ENCODE measurements at places on chromosomes 16 and 17.
A peak's percentile ranks its signal among the peaks of the same experiment; 100 is the strongest.

GRCh38 chr17:42333053-42333452 is 44.8 kb downstream of the STAT5A start:
- no peak for DNase-seq

DNA sequence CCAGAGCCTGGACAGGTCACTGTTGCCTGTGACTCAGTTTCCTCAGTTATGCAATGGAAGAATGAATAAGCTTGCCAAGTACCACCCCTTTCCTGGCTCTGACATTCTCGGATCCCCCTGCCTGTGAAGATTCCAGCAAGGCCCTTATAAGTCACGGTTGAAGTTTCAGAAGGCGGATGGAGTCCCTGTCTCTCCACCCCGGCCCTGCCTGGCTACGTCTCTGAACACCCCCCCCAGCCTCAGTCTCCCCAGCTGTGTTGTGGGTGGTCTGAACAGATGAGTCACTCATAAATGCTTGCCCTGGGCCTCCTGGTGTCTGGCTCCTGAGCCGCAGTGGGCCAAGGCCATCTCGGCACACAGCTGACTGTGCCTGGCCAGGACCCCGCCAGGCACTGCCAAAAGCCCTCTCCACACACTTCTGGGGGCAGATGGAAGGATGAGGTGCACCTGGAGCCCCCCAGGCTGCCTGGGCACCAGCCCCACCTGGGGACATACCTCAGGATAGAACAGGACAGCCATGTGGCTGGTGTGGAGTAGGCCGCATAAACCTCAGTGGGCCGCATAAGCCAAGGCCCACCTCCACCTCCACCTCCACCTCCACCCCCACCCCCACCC is 15.4 kb downstream of the VASN start:
- DNase-seq: no peak

DNA sequence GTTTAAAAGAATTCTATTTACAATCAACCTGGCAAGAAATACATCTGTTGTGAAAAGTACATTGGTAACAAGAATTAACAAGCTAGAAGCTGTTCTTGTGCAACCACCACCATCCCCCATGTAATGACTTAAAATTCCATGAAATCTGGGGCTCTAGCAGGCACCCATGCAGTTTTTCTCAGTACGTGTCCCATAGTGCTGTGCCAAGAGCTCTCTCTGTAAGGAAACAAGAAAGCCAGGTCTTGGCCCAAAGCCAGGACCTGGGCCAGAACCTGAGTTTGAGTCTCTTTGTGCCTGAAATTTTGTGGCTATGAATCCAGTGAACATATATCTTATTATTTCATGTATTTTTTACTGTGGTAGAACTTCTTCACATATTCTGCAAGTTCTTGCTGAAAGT is 46.6 kb downstream of the NUP93 start:
- no peak for DNase-seq

- DNase-seq: no peak
These were observed 91.9 kb downstream of the RPTOR start for GRCh38 chr17:80636361-80637018.

DNA sequence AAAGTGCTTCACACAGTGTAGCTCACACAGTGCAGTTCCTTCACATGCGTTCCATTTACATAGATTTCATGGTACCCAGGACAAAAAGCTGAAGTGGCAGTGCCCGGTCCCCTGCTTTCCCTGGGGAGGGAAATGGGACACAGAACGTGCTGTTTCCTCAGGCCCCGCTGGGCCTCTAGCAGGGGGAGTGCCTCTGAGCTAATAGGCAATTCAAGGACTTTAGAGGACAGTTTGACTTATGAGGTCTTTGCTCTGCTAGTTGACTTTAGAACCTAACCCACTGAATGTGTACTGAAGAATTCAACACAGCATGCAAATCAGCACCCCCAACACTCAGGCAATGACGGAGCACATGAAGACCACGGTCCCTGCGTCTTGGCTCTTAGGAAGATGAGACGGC is 6.8 kb downstream of the CDIP1 start:
- no peak for DNase-seq

DNA sequence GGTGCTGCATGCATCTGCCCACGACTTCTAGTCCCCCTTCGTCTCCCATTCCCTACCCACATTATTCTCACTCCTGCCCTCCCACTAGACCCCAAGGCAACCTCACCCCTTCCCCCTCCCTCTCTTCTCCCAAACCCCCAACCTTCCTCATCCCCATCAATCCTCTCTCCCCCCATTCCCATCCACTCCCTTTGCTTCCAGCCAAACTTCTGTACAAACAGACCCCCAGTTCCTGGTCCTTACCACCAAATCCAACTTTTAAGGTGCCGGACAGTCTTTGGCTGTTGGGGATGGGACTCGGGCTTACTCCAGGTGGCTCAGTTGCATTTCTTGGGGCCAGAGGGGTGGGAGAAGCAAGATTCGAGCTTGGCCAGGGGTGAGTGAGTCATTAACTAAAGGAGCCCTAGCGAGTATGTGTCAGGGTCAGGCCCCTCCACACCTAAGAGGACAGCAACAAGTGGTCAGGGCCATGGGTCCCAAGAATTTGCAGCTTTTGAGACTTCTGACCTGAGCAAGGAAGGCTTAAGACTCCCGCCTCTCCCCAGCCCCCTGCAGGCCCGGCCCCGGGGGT is at the start of gene SLC38A8:
Gene SLC38A8, minus strand, starts transcription at position 488 of the 571 bp plus-strand sequence. CDS start 638 bp downstream, outside the sequence.
- no peak for DNase-seq

DNA sequence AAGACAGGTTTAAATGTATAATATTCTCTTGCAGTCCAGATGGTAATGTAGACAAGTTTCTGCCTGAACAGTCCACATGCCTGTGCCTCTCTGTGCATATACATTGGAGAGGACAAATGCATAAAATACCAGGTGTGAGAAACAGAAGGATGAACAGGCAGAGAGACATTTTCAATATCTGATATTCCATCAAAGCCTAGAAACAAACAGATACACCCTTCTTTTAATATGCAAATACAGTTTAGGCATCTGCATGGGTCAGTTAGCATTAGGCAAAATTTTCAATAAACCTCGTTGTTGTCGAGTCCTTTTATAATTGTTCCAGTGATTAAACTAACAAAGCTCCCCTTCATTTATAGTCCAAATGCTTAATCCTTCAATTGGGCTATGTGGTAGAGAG is 897 bp downstream of the OMG start:
- no peak for DNase-seq

- DNase-seq: no peak
These were observed 288.6 kb upstream of the ELAC2 start for GRCh38 chr17:13306310-13306962.

DNA sequence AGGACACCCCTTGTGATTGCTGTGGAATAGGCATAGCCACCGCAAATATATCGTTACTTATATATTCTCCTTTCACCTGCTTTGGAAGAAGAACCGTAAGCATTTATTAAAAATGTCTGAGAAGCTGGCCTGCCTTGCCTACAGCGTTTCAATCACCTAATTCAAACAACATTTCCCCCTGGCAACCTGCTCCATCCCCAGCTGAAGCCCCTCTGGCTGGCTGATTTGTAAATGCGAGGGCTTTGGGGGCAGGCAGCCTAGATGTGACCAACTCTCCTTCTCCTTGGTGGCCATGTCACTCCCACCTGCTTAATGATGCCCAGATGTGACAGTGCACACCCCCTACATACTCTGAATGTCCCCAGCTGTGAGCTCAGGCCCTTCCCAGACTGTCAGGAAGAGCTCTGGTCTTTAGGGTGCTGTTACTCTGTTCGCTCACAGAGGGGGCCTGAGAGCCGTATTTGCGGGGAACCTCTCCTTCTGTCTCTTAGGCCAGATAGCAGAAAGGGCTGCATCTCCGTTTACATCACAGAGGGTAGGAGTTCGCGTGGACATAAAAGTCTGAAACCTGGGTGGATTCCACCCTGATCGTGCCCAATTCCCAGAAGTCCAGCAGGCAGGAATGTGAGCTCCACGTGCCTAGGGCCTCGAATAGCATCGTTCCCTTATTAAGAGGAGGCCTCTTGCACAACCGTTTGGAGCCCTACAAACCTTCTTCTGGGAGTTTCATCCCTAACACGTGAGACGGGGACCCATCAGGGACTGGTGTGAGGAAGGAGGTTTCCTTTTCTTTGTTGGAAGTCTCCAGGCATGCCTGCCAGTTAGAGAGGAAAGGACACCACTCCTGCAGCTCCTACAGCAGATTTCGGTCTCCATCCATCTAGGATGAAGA is 2.4 kb upstream of the SDK2 start:
- no peak for DNase-seq

DNA sequence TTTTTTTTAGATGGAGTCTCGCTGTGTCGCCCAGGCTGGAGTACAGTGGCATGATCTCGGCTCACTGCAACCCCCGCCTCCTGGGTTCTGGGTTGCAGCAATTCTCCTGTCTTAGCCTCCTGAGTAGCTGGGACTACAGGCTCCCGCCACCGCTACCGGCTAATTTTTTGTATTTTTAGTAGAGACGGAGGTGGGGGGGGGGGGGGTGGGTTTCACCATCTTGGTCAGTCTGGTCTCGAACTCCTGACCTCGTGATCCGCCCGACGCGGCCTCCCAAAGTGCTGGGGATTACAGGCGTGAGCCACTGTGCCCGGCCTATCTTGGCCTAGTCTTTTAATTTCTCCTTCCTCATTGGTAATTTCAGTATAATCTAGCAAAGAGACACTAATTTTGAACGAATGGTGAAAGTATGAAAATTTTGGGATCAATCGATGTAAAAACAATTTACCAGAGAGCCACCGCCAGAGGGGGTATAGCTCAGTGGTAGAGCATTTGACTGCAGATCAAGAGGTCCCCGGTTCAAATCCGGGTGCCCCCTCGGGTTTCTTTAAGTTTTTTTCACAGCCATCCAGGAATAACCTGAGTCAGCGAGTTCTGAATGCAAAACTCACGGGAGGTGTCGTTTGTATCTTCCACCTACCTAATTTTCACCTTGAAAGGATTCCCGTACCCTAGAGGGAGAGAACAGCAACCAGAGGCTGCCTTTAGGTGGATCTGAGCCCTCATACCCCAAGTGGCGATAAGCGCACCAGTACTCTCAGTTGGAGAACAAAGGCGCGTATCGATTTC is 2.5 kb upstream of the LASP1 start:
- DNase-seq: peak; percentile 44

GRCh38 chr17:67779098-67779672 is 46.1 kb upstream of the BPTF start:
- DNase-seq: no peak

GRCh38 chr16:82639666-82640336 is 13.0 kb downstream of the CDH13 start:
- peak; percentile 6 for DNase-seq

DNA sequence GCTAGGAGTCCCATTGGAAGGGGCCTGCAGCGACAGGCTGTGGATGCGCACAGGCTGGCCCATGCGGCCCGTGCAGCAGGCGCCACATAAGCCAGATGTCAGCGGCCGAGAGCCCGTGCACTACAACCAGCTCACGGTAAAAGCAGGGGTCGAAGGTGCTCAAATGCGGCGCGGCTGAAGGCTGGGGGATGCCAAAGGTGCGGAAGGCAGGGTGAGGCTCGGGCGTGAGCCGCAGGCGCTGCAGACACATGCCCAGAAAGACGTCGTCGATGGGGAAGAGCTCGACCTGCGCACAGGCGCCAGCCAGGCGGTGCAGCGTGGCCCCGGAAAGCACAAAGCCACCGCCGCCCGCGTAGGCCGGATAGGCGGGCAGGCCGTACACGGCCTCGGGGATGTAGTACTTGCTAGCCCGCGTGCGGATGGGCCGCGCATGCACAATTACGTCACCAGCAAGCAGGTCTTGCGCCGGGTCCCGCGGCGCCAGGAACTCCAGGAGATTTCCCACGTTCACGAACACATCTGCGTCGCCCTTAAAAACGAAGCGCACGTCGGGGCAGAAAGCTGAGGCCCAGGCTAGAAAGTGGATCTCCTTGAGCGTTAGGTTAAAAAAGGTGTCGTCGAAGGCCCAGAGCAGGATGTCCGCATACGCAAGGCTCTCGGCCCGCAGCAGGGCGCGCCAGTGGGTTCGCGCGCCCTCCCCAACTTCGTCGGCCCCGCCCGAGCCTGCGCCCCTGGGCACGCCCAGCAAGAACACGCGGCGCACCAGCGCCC is 1.3 kb downstream of the B3GNT9 start:
- DNase-seq: no peak

- DNase-seq: no peak
These were observed 4.3 kb downstream of the KRT19 start for GRCh38 chr17:41523787-41524186.

DNA sequence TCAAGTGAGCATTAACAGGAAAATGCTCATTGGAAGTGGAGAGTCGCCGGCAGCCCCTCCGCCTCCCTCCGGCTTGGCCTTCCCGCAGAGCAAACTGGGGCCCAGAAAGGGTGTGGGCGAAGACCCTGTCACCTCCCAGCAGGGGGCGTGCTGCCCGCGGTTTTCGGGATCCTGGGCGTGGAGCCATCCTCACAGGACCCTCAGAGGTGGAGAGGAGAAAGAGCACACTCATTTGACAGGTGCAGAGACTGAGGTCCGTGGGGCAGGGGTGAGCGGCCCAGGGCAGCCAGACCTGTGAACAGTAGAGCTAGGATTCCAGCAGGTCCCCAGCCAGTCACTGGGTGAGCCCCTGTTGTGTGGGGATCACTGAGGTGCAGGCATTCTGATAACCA is 1002.9 kb downstream of the KCNJ18 start:
- no peak for DNase-seq

DNA sequence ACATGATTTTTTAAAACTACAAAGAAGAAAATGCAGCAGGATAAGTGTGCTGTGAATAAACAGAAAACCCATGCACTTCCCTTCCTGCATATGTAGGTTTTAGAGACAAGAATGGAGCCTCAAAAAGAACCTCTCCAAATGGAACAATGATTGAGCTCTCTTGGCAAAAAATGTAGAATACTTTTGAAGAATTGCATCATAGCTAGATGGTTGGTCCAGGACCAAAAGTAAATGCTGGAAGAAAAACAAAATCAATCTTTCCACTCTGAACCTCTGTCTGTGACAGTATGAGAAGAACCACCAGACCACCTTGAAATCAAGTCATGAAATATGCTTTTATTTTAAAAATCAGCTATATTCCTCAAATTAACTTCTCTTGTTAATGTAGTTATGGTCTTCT is 17.5 kb downstream of the HELZ start:
- no peak for DNase-seq

DNA sequence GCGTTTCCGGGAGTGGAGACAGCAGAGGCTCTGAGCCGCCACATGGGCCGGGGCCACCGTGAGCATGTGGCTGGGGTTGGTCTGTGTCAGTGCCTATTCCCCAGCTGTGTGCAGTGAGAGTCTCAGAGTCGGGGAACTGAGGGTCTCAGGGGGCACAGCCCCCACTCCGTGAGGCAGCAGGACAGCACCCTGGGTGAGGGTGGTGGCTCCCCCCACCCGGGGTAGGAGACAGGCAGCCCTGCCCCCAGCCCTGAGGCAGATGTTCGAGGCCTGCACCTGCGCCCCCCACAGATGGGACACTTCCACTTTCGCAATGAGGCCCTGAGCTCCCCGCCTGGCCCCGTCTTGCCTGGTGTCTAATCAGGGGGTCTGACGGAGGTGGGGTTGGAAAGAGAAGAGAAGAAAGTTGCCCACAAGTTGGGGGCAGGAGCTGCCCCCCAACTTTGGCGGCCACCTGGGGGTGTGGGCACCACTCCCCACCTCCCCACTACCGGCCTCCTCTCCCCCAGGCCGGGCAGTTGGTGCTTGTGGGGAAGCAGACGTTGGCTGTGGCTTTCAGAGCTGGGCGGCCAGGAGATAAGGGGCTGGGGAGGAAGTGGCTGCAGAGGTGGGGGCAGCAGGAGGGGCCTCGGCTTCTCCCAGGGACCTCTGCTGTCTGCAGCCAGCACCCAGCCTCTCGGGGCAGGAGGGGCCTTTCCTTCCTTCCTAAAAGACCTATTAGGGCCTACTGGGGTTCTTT is 1.8 kb upstream of the CBFA2T3 start:
- DNase-seq: no peak

- no peak for DNase-seq
These were observed 19.9 kb downstream of the ZNHIT3 start for GRCh38 chr17:36506249-36506826.

Measured in effector memory CD4-positive, alpha-beta T cell (primary cell).